ENCODE measurements at places on chromosomes 2 and 18.

GRCh38 chr2:229715895-229716507, 1.6 kb upstream of the DNER start:
- no peak for DNase-seq

DNA sequence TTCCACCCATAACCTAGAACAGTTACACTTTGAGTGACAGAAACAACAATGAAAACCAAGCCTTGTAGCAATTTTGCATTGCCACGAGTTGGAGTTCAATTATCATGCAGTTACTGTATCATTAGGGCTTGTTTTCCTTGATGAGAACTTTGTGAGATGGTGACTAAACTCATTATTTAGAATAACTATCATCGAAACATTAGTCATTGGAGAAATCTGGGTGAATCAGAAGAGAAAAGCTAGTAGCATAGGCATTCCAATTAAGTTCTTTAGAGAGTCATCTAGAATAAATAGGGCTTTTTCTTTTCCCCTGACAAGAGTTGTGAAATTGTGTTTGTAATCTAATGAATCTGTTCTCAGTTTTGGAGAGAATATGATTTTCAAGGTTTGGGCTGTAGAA, 122.8 kb upstream of the DOCK10 start:
- no peak for DNase-seq

- no peak for DNase-seq
Measured at GRCh38 chr2:189685540-189686229, 11.2 kb downstream of the ANKAR start.

- no peak for DNase-seq
Measured at GRCh38 chr2:8535469-8535795, 146.4 kb upstream of the ID2 start.

DNA sequence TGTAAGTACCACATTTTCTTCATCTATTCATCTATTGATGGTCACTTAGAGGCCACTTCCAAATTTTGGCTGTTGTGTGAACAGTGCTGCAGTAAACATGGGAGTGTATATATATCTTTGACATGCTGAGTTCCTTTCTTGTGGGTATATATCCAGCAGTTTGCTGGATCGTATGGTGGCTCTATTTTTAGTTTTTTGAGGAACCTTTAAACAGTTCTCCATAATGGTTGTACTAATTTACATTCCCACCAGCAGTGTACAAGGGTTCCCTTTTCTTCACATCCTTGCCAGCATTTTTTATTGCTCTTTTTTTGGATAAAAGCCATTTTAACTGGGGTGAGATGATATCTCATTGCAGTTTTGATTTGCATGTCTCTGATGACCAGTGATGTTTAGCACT, 7.3 kb upstream of the ATP5MC3 start:
- DNase-seq: no peak

- DNase-seq: no peak
Measured at GRCh38 chr18:13700153-13700552, 26.2 kb downstream of the FAM210A start.

DNA sequence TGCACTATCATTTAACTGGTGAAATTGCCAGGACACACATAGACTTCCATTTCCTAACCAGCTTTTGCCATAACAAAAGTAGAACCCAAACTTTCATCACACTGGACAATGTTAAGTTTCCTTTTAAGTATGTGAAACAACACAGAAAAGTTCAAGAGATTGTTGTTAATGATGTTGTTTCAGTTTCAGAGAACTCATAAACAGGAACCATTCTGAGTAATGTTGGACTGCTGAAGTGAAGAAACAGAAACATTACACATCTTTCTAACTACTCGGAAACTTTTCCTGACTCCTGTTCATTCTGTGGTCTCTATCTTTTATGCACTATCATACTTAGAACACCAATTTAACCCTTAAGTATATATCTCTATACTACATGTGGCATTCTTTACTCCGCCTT, 179.2 kb downstream of the RIT2 start:
- DNase-seq: no peak

GRCh38 chr2:32884346-32884745, 62.4 kb upstream of the LTBP1 start:
- no peak for DNase-seq

- DNase-seq: no peak
Measured at GRCh38 chr2:106830191-106830590, 55.8 kb downstream of the ST6GAL2 start.

- no peak for DNase-seq
Measured at GRCh38 chr2:187440101-187440675, 7.9 kb downstream of the CALCRL start.

GRCh38 chr18:8788503-8789429, 83.4 kb downstream of the MTCL1 start:
- DNase-seq: no peak

DNA sequence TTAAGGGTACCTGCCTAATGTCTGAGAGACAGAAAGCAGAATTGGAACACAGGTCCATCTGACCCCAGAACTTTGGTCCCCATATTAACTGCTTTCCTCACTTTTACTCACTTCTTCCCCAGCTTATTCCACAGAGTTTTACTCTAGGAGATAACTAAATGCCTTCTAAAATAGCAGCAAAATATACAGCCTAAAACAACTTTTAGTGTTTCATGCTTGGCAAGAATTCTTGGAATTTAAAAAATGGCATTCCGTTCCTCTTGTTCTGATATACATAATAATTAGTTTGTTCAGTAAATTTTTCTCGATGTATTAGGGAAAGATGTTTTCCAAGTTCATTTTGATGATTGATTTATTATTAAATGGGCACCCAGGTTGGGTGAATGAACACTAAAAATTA, 151.9 kb downstream of the FHOD3 start:
- DNase-seq: no peak

- no peak for DNase-seq
Measured at GRCh38 chr18:45290364-45290763, 324.9 kb upstream of the SLC14A2 start.

DNA sequence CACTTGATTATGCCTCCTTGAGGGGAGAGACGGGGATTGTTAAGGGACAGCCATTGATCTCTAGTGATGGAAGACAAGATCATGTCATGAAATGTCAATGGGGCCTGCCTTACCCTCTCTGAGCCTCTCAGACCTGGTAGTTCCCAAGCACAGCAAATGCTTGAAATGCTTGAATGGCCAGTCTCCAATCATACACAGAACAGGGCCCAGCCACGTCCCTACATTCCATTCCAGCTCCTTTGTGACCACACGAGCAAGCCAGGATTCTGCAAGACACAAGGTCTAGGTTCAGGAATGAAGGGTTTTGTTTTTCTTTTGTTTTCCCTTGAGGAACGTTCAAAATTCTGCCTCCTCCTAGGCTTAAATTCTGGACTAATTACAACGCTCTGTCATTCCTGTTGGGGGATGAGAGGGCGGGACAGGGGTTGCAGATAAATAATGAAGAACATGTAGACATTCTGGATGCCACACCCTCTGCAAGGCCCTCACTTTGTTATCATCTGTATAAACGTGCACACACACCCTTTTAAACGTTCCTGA, 98.1 kb upstream of the YPEL5 start:
- DNase-seq: no peak

DNA sequence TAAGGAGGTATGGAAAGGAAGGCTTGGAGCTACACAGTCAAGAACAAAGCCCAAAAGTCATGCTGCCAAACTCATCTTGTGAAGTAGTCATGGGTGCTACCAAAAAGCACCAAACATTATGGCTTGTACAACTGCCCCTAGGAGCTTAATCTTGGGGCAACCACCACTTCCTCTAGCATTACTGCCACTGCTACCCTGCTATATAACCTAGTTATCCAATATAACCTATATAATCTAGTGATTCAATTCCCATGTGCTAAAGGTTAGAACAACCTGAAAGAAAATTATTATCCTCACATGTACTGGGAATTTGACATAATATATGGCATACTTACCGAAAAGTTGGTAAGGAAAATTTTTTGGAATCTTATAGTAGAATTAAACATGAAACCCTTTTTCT, 102.6 kb upstream of the RBBP8 start:
- DNase-seq: no peak

GRCh38 chr2:145644820-145645302, 1124.9 kb upstream of the ZEB2 start:
- DNase-seq: no peak

- no peak for DNase-seq
Measured at GRCh38 chr2:124610866-124611265, 585.8 kb downstream of the CNTNAP5 start.

- no peak for DNase-seq
Measured at GRCh38 chr2:215915441-215915840, 97.9 kb downstream of the MREG start.

GRCh38 chr2:225531559-225531958, 132.0 kb downstream of the NYAP2 start:
- DNase-seq: no peak

GRCh38 chr2:234404957-234405356, 91.9 kb downstream of the ARL4C start:
- DNase-seq: no peak

DNA sequence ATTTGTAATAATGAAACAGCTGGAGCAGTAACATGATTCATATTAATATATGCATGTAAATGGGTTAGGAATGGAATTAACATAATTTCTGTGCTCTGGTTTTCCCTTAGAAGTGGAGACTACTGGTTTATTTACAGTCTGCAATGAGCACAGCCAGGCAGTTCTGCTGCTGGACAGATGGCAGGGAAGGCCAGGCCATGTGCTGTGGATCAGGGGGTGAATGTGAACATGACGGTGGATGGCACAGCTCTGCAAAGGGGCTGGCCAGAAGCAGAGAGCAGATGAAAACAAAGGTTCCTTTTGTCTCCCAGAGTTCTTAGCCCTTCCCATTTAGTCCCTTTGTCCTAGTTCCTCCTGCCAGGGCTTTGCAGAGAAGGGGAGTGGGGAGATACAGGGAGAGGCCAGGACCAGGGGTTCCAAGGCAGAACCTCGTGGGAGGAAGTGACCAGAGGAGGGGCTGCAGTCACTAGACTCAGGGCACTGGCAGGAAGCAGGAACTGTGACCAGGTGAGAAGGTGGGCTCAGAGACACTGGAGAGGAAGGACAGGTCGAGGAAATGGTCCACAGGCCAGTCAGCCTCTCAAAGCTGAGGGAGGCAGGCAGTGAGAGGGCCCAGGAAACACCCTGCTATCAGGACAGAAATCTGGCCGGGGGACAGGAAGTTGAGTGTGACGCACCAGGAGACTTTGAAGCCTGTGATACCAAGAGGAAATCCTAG, 112.9 kb upstream of the ATP8B1 start:
- DNase-seq: no peak

GRCh38 chr2:88841224-88841929, 149.9 kb downstream of the RPIA start:
- DNase-seq: no peak

GRCh38 chr2:109436610-109437225, 177.0 kb downstream of the SEPTIN10 start:
- no peak for DNase-seq

GRCh38 chr2:1406434-1406833, 6.8 kb upstream of the TPO start:
- no peak for DNase-seq

All from stimulated activated CD4-positive, alpha-beta T cell treated with anti-CD3 and anti-CD28 coated beads, TNF-alpha, amount 100 ng/mL, for 24 hours (primary cell).